Right lung (tissue), 10 donors: ENCODE measurements at places on chromosomes 3 and 15.

DNA sequence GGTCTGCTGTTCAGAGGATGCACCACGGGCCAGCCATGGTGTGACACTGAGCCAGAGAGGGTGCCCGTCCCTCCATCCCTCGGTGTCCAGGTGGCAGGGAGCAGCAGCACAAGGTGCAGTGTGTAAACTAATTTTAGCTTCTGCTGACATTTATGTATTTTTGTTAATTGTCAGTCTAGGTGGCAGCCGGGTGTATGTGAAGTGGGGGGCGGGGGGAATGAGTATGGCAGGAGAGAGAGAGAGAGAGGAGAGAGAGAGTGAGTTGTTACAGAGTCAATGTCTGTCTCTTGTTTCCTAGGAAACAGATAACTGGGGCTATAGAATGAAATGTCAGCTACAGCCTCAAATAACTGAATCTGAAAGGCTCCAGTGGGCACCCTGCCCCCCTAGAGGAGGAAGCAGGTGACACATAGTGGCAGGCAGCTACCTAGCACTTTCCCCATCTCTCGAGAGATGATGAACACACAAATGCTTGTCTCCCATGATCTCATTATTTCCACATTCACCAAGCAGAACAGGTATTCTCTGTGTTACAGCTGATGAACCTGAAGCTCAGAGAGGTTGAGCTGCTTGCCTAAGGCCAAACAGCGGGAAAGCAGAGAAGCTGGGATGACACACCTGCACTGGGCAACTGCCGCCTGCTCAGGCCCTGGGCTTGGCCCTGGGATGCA lies 24.7 kb downstream of the RASGRF1 start:
- no peak for DNase-seq

- DNase-seq: no peak
Measured at GRCh38 chr3:192364316-192364715, 363.0 kb downstream of the FGF12 start.

GRCh38 chr3:172077197-172077757 lies 37.9 kb downstream of the FNDC3B start:
- DNase-seq: no peak

DNA sequence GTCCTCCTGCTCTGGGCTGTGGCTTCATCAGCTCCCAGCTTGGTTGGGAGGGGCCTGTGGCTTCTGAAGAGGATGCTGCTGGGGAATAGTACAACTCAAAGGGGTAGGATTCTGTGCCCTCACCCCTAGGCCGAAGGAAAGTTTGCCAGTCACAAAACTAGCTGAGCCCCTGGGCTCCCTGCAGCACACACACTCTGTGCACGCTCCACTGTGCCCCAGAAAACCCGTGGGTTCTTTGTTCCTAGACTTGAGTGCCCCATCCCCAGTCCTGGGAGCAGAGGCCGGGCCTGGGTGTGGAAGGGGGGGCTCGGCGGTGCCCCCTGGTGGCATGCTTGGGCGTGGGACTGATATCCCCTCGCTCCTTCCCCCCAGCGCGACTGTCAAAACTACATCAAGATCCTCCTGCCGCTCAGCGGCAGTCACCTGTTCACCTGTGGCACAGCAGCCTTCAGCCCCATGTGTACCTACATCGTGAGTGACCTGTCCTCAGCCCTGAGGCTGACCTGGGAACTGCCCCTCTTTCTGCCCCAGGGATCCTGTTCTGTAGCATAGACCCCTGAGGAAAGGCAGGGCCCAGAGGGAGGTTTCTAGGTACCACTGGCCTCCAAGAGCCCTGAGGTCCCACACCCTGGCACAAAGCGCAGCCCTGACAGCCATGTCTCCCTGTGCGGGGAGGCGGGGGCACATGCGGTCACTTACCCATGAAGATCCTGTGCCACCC lies 14.2 kb downstream of the CIB1 start:
- DNase-seq: no peak

- peak; percentile 13 for DNase-seq
Measured at GRCh38 chr15:39919411-39919747, 687 bp downstream of the GPR176 start.

DNA sequence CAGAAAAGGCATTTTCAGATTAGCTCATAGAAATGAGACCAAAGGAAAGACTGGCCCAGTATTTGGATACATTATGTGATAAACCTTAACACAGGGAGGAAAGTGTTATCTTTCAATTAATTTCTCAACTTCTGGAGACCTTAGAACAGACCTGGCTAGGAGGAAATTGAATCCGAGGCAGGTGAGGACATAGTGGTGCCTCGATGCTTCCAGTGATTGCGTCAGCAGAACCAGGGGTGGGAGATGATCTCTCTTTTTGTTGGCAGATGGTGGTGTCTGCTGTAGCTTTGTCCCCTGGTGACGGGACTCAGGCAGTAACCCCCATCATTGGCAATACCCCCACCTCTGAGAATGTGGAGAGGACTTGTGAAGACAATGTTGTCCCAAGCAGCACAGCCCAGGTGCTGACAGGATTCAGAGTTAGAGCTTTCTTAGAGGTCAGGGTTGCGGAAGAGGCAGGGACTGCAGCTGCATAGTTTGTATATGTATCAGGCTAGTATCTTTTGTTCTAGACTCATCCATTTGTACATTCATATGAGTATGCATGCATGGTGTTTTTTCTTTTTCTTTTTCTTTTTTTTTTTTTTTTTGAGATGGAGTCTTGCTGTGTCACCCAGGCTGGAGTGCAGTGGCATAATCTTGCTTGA lies 27.9 kb upstream of the MUC20 start:
- DNase-seq: no peak

DNA sequence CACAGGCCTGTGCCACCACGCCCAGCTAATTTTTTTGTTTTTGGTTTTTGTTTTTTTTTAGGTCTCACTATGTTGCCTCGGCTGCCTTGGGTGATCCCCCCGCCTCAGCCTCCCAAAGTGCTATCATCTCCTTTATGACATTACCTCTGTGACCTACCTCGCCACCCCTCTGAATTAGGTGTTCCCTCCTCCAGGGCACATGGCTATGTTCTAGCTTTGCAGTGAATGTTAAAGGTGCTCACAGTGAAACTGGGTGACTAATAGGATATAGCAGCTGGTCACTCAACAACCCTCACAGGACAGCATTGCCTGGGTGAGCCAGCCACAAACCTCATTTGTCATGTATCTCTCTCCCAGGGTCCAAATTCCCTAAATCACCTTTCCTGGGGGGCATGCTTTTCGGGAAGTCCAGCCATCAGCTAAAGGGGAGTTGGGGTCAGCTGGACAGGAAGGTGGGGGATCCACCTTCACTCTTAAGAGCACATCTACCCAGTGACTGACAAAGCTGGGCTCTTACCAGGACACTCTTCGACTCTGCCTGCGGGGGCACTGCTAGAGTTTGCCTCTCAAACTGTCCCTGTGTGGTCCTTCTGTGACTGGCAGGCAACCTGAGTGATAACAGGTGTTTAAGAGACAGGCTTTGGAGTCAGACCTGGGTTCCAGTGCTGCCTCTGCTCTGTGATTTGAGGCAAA lies 1.6 kb upstream of the TTLL3 start:
- DNase-seq: no peak

- DNase-seq: no peak
Measured at GRCh38 chr3:188631291-188632010, 477.5 kb downstream of the LPP start.

DNA sequence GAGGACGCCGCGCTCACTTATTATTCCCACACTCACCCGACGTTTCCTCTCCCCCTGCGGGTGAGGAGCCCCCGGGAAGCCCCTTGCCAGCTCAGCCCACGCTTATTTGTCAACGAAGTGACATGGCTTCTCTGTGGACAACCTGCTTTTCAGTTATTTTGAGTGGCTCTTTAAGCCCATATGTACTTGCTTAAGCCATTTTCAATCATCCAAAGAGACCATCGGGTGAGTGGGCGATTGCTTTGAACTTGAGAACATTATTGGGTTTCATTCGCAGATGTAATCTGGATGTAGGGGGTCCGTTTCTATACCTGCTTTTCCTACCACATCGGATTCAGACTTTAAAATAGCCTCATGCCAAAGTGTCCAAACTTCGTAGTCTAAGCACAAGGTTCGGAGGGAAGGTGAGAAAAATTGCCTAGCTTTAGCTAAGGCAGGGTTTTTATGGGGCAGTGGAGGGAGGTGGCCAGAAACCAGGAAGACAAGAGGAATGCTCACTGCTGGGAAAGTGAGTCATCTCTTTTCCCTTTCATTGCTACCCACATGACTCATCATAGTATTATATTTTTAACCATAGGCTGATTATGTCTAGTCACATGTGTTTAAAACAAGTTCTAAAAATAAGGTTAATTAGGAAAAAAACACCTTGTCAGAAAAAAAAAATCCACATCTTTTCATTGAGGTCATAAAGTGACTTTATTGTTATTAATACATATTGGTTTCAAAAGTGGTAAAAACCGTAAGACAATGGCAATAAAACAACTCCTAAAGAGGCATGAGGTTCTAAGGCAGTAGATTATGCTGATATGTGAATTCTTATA lies 773.1 kb upstream of the NR2F2 start:
- DNase-seq: no peak

DNA sequence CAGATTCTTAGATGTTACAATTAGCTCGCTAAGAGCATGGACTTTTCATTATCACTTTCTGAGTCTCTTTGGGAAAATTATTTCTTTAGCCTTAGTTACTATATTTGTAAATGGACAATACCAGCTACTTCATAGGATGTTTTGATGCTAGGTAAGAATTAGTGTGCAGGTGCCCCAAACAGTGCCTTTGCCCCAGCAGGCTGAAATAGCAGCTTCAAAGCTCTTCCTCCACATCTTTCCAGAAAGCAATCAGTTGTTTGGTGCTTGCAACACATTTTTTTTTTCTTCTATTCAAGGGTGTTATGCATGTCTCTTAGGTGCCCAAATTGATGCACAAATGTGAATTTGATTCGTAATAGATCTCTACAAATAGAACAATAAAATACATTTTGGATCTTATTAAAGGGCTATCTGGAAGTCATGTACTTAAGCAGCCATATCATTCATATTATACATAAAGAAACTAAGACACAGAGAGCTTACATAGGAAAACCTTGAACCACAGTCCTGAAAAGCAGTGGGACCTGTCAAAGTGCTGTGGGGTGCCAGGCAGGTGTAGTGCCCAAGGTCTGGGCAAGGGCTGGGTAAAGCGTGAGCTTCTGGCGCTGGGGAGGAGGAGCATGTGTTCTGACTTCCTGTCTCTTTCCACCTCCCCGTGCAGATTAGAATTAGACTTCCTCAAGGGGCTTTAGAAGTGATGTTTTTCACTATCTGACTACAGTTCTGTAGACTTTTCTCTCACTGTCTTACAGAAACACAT lies 62.9 kb downstream of the FNDC3B start:
- no peak for DNase-seq

DNA sequence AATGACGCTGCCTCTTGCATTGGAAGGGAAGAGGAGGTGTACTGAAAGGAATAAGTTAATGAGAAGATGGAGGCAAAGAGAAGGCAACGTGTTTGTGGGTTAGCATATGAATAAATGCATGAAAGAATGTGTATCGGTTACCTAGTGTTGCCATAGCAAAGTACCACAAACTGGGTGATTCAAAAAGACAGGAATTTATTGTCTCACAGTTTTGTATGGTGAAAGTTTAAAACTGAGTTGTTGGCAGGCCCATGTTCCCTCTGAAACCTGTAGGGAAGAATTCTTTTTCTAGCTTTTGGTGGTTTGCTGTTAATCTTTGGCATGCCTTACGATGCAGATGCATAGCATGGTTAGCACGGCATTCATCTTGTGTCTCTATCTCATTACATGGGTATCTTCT lies 729.9 kb downstream of the MECOM start:
- DNase-seq: no peak

DNA sequence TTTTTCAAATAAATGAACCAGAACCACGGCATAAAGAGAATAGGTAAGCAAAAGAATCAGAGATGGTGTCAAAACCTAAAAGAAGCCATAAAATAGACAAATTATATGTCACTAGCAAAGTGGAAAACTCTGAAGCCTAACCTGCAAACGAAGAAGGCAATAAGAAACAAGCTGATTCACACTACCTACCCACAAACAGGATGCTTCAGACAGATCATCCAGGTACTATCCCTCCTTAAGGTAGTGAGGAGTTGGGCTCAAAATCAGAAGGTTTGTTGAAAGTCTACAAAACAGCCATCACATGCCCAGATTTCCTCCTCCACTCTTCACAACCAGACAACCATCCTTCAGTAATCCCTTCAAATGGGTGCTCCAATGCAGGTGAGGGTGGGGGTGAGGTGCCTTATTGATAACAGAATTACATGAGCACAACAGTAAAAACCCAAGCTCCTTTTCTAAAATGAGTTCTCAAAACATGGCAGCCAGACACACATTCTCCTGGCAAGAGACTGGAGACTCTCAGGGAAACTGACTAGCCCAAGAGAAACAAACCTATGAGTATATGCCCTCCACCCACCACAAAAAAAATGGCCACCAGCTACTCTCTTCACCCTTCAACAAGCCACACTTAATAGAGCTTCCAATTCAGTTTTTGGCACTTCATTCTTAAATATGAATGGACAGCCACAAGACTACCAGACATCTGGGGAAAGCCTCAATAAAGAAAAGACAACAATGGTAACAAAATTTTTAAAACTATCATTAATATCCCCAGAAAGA lies 6.4 kb downstream of the KPNA1 start:
- no peak for DNase-seq

- no peak for DNase-seq
Measured at GRCh38 chr3:100941041-100941440, 52.2 kb downstream of the ABI3BP start.

DNA sequence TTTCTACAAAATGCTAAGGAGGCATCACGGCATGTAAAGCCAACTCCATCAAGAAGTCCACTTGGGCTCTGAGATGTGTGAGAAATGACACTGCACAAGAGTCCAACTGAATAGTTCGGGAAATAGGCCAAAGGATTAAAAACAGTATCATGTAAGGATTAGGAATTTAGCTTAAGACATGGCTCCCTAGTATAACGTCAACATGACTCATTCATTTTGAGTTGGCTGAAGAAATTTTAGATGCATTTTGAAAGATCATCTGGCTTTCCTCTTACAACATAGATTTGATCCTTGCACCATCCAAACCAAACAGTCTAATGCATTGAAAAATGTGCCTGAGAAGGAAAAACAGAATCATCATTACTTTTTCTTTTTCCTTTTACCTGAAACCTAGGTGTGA lies 109.3 kb upstream of the MME start:
- no peak for DNase-seq

GRCh38 chr3:16513141-16514020 lies at the start of gene RFTN1:
TSS of gene RFTN1 (minus strand) at chr3:16513699. CDS start at chr3:16493869, 19,830 bp downstream.
- DNase-seq: peak; percentile 57

DNA sequence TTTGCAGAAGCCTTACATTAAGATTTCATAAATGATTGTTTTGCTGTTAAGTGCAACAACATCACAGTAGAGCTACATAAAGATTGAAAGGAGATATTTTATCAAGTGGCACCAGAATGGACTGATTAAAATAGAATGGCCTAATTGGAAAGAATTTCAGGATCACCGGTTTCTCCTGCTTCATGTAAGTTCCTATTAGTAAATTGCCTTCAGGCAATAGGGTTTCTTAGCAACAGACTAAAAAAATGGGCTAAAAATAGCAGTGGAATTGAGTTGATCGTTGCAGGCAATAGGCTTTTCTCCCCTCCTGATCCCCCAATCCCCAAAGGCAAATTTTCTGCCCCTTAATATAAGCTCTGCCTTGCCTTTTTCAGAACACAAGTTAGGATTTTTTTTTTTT lies 917 bp downstream of the LNP1 start:
- peak; percentile 63 for DNase-seq

GRCh38 chr3:186640929-186641328 lies 730 bp downstream of the FETUB start:
- DNase-seq: no peak

GRCh38 chr3:108131475-108132134 lies 40.8 kb upstream of the CD47 start:
- DNase-seq: no peak
